Activated B cell treated with CpG ODN at 0.5 μM for 24 hours (primary cell): ENCODE measurements at places on chromosomes 5 and 9. TPM values are rescaled to one million over a fixed set of nuclear protein-coding genes. Genes with fewer than 3 reads are reported as not detected.

DNA sequence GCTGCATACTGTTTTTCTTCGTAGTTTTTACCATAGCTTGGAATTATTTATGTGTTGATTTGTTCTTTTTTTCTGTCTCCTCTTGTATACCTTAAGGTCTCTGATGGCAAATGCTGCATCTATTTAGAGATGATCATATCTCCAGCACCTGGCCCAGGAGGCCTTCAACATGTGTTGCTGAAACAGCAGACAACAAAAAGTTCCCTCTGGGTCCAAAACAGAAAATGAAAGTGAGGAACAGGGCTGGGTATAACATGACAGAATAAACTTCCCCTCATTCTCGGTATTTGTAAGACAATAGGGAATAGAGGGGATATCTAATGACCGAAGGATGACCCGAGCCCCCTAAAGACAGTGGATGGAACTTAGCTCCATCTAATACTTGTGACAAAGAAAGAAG is 22.7 kb upstream of the PCSK1 start:
- DNase-seq, result no peak

- DNase-seq, result no peak
Measured at GRCh38 chr5:173458828-173459609, 130.8 kb upstream of the STC2 start.

- no peak for DNase-seq
Measured at GRCh38 chr9:134299883-134300282, 26.4 kb upstream of the RXRA start.

GRCh38 chr5:150599281-150599680 is 41.2 kb upstream of the SYNPO start:
- DNase-seq, result no peak

The DAP gene
- total RNA-seq, result 50.5 and 51.3 TPM in 2 replicates

The PHAX gene
- 31.0 and 33.3 TPM in 2 replicates for total RNA-seq

The TMC1 gene
- total RNA-seq, result not detected in 2 replicates
